Karpas-422 (cell line): ENCODE measurements at places on chromosomes 1 and 21. TPM values are rescaled to one million over a fixed set of nuclear protein-coding genes. Genes with fewer than 3 reads are reported as not detected.

Gene ARHGEF10L
- total RNA-seq = not detected in 2 replicates

Gene PHF13
- total RNA-seq = 5.7 and 11.1 TPM in 2 replicates

Gene FCRL1
- 109 and 232 TPM in 2 replicates for total RNA-seq

Gene DUSP23
- not detected in 2 replicates for total RNA-seq

Gene AIRE
- total RNA-seq = not detected in 2 replicates

Gene MANEAL
- total RNA-seq = 27.8 and 31.6 TPM in 2 replicates

Gene KRTAP19-8
- not detected in 2 replicates for total RNA-seq

Gene OR2T33
- total RNA-seq = not detected in 2 replicates

Gene GSTM5
- not detected in 2 replicates for total RNA-seq

Gene TFF3
- total RNA-seq = not detected in 2 replicates

Gene SPRR1A
- not detected in 2 replicates for total RNA-seq

Gene ARHGAP30
- 36.5 and 59.6 TPM in 2 replicates for total RNA-seq

Gene KLHDC9
- 6.1 and 11.0 TPM in 2 replicates for total RNA-seq

Gene NAV1
- total RNA-seq = 0.83 and 2.9 TPM in 2 replicates
